ENCODE measurements at places on chromosomes 5 and 9.

GRCh38 chr9:6186691-6187090 lies 28.9 kb upstream of the IL33 start:
- DNase-seq = peak; percentile 3

- DNase-seq = no peak
Observed at GRCh38 chr9:13860019-13860418, 453.9 kb downstream of the NFIB start.

- DNase-seq = no peak
Observed at GRCh38 chr5:17314907-17315471, 97.6 kb downstream of the BASP1 start.

DNA sequence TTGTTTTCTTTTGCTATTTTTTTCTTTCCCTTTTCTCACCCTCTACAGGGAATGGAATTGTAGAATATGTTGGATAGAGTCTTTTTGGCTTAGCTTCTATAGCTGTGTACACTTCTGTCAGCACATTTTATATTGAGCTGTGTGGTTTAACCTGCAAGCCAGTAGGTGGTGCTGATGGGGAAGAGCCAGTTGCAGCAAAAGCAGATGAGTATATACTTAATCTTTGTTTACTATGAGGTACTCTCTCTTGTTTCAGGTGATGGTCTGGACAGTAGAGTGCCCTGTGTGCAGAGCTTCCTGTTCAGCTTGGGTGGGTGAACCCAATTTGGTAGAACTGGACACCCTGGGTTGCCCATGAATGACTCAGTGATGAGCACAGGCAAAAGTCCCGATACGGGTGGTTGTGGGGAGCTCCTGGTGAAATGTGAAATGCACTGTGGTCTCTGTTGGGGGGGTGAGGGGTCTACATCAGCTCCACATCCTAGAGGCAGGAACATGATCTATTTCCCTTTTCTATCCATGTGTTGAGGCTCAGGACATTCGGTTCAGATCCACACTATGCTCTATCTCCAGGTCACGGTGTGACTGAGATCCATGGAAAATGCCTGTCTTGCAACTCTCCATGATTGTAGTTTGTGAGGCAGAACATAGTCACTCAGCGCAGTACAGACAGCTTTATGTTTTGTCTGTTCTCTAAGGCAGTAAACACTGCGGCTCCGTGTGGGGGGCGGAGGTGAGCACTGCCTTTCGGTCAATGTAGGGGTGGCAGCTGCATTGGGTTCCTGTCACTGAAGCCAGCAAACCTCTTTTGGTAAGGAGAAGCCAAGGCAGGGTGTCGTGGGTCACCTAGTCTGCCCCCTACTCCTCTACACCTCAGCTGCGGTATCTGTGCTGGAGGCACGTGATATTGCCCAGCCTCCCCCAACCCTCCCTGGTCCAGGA lies 353.2 kb downstream of the PRR16 start:
- DNase-seq = peak; percentile 48

DNA sequence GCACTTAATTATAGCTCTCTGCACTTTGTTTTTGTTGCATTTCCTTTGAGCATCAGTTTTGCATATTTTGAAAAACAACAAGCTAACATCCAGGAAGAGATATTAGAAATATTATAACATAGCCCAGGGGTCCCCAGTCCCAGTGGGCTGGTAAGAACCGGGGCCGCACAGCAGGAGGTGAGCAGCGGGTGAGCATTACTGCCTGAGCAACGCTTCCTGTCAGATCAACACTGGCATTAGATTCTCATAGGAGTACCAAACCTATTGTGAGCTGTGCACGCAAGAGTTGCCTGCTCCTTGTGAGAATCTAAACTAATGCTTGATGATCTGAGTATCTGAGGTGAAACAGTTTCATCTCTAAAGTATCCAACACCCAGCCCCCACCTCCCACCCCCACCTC lies 675.9 kb upstream of the ZNF608 start:
- DNase-seq = no peak

DNA sequence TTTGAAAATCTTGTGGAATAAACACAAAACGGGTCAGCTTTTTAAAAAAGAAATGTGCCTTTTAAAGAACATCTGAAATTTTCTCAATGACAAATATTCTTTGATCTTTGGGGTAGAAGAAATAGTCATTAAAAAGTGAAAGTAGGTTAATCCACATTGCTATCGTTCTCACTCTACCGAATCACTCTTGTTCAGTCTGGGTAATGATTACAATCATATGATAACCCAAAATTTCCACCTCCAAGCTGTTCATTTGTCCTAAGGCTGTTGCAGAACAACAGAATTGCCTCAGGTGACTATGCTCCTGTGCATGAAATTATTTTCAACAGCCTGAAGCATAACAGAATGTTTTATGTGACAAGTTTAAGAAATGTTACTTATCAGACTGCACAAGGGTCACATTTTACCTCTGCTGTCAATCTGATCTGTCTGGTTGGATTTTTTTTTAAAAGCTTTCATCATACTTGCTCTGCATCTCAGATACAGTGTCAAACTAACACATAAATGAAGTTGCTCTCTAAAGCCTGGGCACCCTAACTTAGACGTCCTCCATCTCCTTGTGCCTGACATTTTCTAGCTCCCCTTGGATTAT lies 227.3 kb downstream of the LURAP1L start:
- no peak for DNase-seq

DNA sequence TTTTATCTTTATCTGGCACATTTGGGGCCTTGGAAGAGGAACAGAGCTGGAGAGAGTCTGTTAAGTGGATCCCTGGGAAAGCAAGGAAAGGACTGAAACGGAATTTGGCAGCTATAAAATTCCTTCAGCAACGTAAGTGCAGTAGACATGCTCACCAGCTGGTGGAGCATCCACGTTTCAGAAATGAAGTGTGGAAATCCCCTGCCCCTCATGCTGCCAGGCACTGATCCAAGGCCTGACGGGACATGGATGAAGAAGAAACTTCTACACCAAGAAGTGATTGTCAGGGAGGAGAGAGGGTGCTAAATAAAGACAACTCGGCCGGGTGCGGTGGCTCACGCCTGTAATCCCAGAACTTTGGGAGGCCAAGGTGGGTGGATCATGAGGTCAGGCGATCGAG lies 209.3 kb downstream of the ROR2 start:
- DNase-seq = peak; percentile 20

DNA sequence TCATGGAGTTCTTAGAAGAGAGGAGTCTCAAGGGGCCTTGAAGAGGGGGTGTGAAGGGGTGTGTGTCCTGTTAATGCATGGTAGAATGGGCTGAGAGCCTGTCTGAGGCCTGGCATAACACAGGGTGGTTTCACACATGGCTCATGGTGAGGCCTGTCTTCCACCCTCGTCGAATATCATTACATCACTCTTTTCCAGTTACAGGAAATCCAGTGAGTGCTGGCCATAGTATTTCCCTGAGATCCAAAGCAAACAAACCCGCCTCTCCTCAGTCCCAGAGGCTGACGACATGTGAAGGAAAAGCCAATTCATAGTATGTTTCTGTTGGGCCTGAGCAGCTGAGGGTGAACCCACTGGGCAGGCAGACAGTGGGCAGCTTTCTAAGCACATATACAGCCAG lies 159.4 kb upstream of the NR3C1 start:
- no peak for DNase-seq

- peak; percentile 82 for DNase-seq
Observed at GRCh38 chr5:141326088-141326854, 4.0 kb upstream of the PCDHGA1 start.

GRCh38 chr5:56565644-56566043 lies 249.7 kb upstream of the MAP3K1 start:
- DNase-seq = no peak

GRCh38 chr9:38129366-38129765 lies 60.3 kb upstream of the SHB start:
- no peak for DNase-seq

- DNase-seq = peak; percentile 60
Observed at GRCh38 chr5:39498278-39498952, 73.6 kb upstream of the DAB2 start.

- DNase-seq = no peak
Observed at GRCh38 chr5:43156388-43156787, 35.6 kb upstream of the NIM1K start.

DNA sequence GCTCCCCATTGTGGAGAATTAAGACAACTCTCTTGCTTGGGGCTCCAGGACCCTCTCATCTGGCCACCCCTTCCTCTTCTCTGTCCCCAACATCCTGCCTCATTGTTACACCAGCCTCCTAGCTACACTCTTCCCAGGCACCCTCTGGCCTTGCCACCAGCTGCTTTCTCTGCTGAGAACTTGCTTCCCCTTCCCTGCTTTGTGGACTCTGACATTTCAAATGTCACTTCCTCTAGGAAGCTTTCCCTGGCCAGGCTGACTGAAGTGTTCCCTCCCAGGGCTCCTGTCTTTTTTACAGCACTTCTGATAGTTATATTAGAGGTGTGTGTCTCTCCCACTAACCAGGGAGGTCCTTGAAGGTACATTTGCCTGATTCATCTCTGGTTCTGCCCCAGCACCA lies 194.0 kb upstream of the KLF4 start:
- no peak for DNase-seq

- no peak for DNase-seq
Observed at GRCh38 chr9:89426384-89426961, 71.4 kb downstream of the SEMA4D start.

DNA sequence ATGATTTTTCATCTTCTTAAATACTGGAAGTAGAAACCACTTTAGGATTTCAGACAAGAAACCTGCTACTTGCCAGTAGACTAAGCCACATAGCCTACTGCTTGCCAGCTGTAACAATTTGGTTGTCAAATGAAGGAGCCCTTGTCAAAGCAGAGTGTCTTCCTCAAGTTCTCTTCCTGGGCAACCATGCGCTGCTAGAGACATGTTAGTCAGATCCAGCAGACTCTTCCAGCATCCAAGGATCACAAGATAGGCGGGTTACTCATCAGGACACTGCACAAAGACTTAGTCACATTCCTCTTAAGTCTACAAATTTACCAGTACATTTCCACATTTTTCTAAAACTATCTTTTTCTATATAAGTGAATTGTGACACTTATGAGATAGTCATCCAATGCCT lies 24.4 kb downstream of the SKIC3 start:
- DNase-seq = peak; percentile 94

DNA sequence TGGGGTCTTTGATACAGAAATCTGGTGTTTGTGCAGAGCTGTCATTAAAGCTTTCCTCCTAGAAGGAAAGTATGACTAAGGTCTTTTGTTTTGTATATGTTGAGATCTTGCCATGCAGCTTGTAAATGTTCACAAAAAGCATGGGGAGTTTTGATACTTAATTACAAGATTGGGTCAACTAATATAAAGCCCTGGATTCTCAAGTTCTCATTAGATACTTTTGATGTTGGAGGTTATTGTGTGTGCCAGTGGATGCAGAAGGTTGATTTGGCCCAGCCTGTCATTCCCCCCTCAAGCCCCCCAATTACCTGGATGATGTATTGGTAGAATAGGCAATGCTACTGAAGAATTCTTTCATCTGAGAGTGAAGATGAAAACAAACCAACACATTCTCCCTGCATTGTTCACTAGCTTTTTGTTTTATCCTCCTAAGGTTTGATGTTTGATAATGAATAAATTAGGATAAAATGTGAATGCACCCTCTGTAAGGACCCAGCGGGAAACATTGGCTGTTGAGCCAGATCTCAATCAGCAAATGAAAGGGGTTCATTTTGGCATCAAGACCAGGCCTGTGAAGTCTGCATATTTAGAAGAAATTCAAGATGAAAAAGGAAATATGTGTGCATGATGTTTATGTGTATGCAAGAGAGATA lies 61.9 kb upstream of the ADAMTS19 start:
- DNase-seq = no peak

DNA sequence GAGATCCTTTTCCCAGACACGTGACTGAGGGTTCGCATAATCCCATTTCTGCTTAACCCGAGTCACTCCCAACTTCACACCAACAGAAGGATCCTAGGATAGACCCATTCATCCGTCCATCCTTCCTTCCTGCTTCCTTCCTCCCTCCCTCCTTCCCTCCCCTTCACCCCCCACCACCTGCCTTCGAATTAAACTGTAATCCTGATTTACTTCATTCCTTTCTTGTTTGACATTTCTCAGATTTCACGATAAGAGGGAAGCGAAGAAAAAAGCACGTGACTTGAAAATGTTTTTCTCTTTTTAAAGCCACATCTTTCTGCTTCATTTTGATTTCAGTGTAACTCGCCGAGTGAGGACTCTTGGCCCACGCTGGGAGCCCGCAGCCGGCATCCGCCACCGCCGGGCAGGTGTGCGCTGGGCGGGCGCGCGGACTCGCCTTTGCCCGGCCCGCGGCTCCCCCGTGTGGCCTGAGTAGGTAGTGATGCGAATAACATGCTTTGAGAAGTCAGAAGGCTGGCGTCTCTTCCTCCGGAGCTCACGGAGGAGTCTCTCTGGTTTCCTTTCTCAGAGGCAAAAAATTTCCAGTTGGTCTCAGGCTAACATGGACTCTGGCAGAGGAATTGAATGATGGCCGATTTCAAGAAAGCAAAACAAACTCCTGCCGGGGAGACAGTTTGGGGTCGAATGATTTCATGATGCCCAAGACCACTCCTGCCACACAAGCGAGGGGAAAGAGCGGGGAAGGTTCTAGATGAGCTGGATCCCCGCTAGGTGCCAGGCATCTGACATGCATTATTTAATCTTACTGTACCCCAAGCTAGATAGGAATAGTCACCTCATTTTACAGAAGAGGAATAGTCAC lies 117.7 kb downstream of the SLC12A2 start:
- DNase-seq = peak; percentile 75

DNA sequence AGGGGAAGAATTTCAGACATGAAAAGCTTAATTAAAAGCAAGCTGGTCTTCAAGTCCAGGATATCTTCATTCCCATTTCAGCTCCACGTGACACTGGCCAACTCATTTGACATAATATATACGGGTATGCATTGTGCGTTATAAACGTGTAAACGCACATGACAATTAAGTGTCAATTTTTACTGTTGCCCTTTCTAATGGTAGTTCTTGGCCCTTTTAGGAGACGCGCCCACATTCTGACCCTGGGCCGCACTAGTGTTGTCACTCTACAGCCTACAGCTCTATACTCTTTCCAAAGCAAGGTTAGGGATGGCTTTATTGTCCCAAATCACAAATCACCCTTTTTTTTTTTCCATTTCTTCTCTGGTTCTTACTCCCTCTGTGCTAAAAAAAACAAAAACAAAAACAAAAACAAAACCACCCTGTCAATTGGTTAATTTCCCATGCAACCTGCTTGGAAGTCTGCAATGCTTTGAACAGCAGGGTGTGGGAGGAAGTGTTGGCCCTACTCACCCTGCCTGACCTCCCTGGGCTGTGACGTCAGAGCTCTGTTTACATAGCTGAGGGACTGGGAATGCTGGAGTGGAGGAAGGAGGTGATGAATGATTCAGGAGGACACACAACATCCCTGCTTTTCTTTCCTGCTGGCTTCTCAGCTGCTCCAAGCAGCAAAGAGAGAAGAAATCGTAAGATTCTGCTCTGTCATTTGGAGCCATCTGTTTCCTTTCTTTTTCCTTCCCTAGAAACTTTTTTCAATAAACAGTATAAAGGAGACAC lies 19.3 kb downstream of the RFK start:
- DNase-seq = peak; percentile 85

- no peak for DNase-seq
Observed at GRCh38 chr9:72681283-72681630, 159.8 kb downstream of the TMC1 start.

DNA sequence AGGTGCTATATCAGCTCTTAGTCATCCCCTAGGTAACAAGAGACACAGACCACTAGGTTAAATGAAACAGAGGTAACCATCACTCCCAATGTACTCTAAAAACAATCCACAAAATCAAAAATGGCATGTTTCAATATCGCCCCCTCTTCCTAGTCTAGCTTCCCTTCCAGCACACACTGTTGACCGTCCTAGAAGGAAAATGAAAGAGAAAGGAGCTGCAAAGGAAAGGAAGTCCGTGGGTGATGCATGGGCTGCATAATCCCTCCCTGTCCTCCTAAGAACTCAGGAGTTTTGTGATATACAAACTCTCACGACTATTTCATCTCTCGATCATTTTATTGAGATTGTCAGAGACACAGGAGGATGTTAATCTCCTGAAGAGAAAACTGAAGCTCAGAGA lies 101.6 kb downstream of the RFK start:
- no peak for DNase-seq
